CD4-positive, alpha-beta T cell treated with Interleukin-6 for 4 hours (primary cell): ENCODE measurements at places on chromosomes 5 and 9.

DNA sequence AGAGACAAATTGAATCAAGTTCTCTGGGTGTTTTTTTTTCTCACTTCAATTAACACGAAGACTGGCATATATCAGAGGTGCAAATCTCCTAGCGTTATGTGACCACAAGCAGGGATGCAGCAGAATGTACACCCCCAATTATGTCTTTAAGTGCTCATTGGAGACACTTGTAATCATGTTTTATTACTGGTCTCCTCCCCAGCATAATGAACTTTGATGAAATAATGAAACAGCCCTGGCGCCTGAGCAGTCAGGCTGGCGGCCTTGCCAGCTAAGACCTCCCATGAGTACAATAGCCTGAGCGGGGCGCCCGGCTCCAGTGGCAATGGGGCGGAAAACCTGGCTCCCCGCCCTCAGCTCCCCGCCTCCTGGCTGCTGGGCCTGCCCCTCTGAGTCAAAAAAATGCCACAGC lies 209.4 kb upstream of the MSX2 start:
- no peak for DNase-seq

DNA sequence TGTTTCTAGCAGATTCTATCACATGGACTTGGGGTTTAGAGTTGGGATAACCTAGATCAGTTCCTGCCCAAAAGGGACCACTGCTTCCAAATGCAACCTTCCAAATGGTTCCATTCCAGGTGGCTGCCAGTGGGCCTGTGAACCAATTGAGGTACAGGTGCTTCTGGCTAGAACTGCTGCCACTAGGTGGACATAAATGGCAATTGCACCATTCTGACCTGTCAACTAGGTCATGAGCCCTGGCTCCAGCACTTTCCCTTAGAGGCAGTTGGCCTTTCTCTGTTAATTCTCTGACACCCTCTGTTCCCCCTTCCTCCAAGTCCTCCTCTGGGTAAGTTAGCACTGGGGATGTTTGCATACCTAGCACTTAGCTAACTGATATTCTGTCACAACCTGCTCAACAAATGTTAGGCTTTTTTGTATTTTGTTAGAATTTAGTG lies 16.6 kb upstream of the HEMGN start:
- DNase-seq = peak; percentile 74

- no peak for DNase-seq
Observed at GRCh38 chr5:75168026-75168735, 68.5 kb downstream of the ANKRD31 start.

- DNase-seq = no peak
Observed at GRCh38 chr5:58133216-58133615, 326.7 kb downstream of the PLK2 start.

DNA sequence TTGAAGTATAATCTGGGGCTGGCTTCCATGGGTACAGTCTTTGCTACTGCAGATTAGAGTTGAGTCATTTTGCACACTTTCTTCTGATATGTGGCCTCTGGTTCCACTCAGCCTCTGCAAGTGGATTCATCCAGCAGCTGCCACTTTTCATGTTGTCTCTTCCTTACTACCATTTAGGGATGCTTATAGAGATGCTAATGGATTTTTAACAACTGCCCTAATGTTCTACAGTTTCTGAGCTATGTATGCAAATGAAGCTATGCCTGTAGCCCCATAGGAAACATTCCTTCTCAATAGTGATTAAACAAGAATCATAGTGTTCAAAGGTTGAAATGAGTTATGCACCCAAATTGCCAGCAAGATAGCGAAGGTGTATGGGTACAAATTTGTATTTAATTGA lies 456.0 kb upstream of the ITGA1 start:
- no peak for DNase-seq

GRCh38 chr9:34964458-34964857 lies 6.4 kb downstream of the PHF24 start:
- no peak for DNase-seq

- no peak for DNase-seq
Observed at GRCh38 chr9:35714579-35715252, 17.3 kb downstream of the TLN1 start.

- DNase-seq = no peak
Observed at GRCh38 chr5:57632937-57633336, 150.3 kb upstream of the ACTBL2 start.

DNA sequence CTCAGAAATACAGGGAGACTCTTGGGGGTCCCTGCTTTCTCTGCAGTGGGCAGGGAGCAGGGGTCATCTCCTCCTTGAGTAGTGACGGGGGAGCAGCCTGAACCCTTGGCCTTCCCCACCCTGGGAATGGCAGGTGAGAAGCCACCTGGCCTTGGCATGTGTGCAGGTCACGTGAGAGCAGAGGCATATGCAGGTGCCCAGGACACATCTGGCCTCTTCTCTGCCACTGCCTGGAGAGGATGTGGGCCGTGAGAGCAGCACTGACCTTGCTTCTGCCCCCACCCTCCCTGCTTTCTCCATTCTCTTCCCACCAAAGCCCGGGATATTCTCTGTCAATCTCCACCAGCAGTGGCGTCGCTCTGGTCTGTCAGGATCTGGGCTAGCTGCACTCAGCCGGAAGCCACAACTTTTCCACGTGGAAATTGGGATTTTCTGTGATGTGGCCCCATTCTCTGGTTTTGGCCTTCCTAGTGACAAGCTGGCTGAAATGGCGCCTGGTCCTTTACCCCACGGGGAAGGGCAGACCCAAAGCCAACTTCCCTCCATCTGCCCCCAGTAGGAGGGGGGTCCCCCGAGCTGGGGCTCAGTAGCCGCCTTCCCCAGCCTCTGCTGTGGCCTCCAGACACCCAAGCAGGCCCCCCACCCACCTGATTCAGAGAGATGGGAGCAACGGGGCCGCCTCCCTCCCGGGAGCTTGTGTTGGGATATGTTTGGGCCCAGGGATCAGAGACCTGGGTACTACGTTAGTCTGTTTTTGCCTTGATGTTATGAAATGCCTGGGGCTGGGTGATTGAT lies 70.4 kb upstream of the FCN1 start:
- DNase-seq = no peak

- no peak for DNase-seq
Observed at GRCh38 chr9:69599232-69599971, 72.8 kb downstream of the APBA1 start.

DNA sequence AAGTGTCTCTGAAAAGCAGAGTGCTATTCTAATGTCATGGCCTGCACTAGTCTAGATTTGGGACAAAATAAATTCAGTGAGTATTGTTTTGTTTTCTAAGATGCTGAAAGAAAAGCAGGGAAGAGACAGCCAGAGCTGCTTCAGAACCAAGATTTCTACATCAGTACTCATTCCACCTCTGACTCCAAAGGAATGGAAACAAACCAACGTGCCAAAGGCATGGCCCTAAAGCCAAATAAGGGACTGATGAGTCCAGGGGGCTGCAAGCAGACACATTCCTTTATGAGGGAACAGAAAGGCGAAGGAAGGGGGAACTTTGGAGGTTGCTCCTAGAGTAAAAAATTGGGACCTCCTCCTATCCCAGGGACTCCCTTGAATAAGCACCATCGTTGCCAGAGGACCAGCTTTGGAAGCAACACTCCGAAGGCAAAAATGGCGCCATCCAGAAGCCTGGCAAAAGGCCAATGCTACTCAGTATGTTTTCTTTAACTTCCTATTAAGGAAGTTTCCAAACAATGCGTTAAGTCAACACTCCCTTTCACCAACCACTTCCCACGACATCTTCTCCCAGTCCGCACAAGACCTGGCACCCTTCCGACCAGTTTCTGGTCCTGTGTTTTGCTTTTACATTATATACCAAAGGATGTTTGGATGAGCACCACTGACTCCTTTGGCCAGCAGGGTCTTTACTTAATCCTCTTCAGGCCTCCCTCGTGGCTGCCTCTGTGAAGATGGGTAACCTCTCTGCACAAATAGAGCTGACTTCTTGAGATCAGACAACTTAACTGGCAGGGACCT lies 31.6 kb downstream of the ADAM19 start:
- DNase-seq = no peak

- no peak for DNase-seq
Observed at GRCh38 chr5:79133121-79133656, 21.6 kb downstream of the BHMT start.

DNA sequence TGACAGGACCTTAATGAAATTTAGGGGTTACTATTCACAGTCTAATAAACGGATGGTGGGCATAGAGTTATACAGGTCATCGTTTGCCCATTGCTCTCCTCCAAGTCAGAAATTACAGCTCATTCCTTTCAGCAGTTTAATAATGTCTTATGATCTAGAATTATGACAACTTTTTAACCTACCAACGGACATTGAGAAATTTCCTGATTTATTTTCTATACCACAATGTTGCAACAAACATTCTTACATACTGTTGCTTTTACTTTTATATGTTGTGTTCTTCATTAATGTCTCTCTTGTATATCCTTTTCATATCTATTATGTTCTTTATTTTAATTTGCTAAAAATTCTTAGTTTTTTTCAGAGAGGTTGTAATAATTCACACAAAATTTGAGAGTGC lies 152.8 kb upstream of the PRLR start:
- DNase-seq = no peak

- DNase-seq = no peak
Observed at GRCh38 chr9:130421802-130422276, 22.9 kb upstream of the ASS1 start.

GRCh38 chr5:155089643-155090042 lies 76.1 kb downstream of the KIF4B start:
- no peak for DNase-seq

DNA sequence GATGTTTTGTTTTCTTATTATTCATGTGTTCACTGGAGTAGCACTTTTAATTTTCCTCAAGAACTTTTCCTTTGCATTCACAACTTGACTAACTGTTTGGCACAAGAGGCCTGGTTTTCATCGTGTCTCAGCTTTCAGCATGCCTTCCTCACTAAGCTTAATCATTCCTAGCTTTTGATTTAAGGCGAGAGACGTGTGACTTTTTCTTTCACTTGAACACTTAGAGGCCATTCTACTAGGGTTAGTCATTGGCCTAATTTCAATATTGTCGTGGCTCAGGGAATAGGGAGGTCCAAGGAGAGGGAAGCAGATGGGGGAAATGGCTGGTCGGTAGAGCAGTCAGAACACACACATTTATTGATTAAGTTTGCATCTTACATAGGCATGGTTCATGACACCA lies 94.0 kb downstream of the ZNF462 start:
- no peak for DNase-seq

DNA sequence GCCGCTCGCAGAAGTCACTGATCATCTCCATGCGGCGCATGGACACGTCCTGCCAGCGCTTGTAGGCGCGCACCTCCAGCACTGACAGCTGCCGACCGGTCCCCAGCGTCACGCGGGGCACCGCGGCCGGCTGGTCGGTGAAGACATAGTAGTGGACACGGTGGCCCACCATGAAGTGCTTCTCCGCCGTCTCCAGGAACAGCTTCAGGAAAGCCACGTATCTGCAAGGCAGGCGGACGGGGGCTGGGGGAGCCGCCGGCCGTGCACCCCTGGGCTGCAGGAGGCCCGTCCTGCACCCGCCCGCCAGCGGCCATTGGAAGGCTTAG lies 18.9 kb downstream of the ABO start:
- no peak for DNase-seq

- no peak for DNase-seq
Observed at GRCh38 chr9:120690372-120690771, 23.9 kb downstream of the MEGF9 start.

- no peak for DNase-seq
Observed at GRCh38 chr5:1463326-1464095, 18.3 kb upstream of the SLC6A3 start.

GRCh38 chr5:34709861-34710673 lies 53.9 kb downstream of the RAI14 start:
- no peak for DNase-seq

- DNase-seq = no peak
Observed at GRCh38 chr9:134590240-134591081, 51.1 kb upstream of the COL5A1 start.

GRCh38 chr9:115884846-115885245 lies 268.7 kb upstream of the PAPPA start:
- no peak for DNase-seq

GRCh38 chr5:157596487-157596886 lies 20.9 kb upstream of the ADAM19 start:
- DNase-seq = peak; percentile 50

- DNase-seq = no peak
Observed at GRCh38 chr5:164966611-164967010, 1461.2 kb downstream of the MAT2B start.

DNA sequence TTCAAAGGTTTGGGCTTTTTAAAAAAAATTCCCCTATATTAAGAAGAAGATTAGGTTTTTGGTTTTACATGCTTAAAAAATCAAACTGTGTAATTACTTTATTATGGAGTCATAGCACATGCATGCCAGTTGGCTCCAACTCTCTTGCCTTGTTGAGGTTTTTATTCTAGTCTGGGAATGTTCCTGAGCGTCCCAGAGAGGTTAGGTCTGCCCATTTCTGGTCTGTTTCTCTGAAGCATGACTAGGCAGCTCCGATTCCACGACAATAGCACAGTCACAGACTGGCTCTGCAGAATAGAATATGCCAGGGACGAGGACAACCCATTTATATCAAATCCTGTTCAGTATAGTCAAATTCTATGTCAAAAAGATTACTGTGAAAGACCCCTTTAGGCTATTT lies 217.0 kb downstream of the PCSK5 start:
- no peak for DNase-seq

DNA sequence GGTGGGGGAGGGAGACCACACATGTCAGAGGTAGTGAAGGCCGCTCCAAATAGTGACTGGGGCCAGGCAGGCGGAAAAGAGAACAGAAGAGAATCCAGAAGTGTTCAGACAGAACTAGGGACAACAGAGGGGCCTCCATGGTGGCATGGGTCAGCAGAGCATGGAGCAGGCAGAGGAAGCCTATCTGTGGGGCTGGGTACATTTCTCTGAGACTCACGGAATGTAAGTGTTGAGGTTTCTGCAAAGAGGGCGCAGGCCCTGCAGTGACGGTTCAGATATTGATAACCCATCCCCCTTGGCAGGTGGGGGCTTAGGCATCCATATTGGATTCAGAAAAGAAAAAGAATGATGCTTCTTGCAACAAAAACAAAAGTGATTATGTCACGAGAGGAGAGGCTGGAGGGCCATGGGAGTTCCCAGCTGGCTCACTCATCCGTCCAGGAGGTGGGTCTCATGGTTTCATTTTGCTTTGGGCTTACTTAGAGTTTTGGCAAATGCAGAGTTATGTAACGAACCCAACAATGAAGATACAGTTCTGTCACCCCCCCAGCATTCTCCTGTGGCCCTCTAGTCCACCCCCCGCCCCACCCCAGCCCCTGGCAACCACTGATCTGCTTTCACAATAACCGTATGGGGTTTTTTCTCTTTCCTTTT lies 5.4 kb upstream of the RMND5B start:
- no peak for DNase-seq

DNA sequence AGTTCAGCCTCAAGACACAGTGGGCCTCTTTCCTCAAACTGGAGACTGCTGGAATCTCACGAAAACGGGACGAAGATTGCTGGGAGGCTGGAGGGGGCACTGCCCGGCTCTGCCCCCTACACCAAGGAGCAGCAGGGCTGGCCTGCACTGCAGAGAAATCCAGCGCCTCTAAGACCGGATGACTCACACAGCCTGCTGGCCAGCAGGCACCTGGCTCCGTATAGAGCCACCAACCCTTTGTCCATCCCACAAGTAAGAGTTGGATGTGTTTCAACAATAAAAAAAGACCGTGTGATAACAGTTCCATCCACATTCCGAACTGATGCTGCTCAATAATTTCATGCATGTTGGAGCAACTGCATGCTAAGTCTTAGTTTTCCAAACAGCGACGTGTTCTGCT lies 11.5 kb downstream of the CCDC127 start:
- DNase-seq = no peak
